Left renal pelvis (tissue), 4 donors: ENCODE measurements at places on chromosomes 7 and 10. TPM values are rescaled to one million over a fixed set of nuclear protein-coding genes. Genes with fewer than 3 reads are reported as not detected.

Gene FAM53B
- polyA plus RNA-seq, result 22.4 TPM

Gene LIPM
- not detected for polyA plus RNA-seq

Gene PSMA2
- polyA plus RNA-seq, result 301 TPM

Gene IFT22
- 79.0 TPM for polyA plus RNA-seq

Gene SPDYE8
- 0.69 TPM for polyA plus RNA-seq

Gene DOCK4
- polyA plus RNA-seq, result 23.9 TPM
